WERI-Rb-1 (cell line): ENCODE measurements at places on chromosomes 1 and 21.
A peak's percentile ranks its signal among the peaks of the same experiment; 100 is the strongest.

- DNase-seq = peak; percentile 79
Measured at GRCh38 chr1:205543351-205544301, 39.2 kb downstream of the CDK18 start.

DNA sequence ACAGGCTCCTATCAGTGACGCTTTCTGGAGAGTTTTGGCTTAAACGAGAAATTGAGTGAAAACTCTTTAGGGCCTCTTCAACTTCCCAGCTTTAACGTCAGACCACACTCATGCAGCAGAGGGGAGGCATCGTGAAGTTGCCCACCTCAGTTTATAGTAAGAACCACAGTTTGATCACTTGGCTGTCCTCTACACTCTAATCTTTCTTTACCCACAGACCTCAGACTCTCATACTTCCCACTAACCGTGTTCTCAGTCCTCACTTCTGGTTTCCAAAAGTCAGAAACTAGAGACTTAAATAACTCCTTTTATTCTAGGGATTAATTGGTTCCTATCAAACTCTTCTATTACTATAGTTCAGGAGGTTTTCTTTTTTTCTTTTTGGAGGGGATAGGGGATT, 302.2 kb downstream of the NTNG1 start:
- no peak for DNase-seq

DNA sequence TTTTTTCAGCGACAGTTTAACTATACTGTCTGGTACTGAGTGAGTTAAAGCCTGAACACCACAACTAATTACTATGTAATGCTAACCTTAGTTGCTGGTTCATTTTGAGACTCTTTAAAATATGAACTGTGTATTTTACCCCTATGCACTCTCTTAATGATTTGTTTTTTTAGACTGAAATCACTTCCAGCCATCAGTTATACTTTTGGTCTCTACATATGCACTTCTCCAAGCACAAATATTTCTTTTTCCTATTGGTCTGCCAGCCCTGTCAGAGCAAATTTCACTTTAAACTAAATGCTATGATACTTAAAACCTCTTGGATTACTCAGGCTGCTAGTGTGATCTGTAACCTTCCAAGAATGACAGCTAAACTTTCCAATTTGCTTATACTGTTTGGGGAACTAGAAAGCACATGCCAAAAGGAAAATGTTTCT, 38.1 kb upstream of the SCYL3 start:
- DNase-seq = no peak

DNA sequence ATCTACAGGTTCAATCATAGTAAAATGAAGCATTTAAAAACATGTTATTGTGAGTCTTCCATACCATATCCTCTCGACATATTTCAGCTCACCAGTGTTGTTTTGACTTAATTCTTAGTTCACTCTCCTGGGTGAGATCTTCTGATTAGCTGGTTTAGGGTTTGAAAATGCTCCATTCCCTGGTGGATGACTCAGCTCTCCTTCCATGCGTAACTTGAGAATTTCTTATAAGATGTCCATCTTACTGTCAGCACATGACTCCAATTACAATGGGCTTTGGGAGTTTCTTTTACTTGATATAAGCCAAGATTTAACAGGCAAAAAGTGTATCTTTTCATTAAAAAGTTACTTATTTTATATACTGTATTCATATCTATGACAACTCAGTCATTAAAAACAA, 476.5 kb downstream of the BRINP3 start:
- DNase-seq = no peak

DNA sequence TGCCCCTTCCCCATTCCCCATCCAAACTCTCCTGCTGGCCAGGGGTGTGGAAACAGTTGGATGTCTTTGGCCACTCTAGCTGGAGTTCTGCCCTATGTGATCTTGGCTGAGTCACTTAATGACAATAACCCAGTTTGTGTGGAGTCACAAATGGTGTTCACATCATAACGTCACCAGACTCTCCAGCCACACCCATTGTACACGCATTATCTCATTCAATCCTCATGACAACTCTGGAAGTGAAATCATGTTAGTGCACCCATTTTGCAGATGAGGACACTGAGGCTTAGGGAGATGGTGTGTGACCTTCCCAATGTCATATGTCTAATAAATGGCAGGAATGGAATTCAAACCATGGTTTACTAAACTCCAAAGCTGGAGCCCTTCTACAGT, 1.2 kb upstream of the CDA start:
- DNase-seq = no peak

DNA sequence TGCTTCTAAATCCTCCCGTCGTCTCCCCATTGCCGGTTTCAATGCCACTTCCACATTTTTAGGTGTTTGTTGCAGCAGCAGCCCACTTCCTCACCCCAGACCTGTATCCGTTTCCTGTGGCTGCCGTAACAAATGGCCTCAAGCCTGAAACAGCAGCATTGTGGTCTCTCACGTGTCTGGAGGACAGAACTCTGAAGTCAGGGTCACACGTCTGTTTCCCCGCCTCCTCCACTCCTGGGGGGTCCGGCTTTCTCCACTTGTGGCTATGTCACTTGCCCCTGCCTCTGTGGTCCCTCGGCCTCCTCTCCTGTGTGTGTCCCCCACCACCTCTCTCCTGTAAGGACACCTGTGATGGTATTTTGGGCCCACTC, 21.8 kb downstream of the TRPM2 start:
- no peak for DNase-seq

GRCh38 chr21:29219165-29219770, 79.5 kb upstream of the BACH1 start:
- DNase-seq = no peak

DNA sequence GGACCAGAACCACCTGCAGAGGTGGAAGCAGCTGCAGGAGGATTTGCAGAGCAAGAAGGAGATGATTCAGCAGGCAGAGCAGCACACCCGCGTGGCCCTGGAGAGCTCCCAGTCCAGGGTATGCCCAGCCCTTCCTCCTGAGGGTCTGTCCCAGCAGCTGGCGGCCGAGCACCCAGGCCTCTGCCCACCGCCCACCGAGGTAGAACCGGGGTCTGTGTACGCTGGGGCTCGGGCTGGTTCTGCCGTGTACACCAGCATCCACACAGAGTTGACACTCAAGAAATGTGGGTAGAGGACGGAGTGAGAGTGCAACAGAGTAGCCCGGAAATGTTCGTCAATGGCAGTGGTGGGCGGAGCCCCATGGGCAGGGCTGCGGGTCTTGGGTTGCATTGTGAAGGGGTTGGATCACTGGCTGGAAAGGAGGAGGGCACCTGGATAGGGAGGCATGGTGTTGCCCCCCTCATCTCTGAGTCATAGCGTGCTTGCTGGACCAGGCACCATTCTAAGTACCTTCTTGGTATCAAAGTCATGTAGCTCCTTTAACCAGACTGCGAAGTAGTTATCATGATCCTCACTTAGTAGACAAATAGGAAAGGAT, 5.1 kb upstream of the SMIM1 start:
- no peak for DNase-seq

- no peak for DNase-seq
Measured at GRCh38 chr1:214862421-214862820, 220.1 kb upstream of the KCNK2 start.

DNA sequence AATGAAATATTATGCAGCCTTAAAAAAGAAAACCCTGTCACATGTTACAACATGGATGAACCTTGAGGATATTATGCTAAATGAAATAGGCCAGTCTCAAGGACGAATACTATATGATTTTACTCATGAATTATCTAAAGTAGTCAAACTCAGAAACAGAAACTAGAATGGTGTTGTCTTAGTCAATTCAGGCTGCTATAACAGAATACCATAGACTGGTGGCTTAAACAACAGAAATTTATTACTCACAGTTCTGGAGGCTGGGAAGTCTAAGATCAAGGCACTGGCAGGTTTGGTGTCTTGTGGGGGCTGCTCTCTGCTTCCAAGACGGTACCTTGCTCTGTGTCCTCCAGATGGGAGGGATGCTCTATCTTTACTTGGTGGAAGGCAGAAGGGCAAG, 113.8 kb upstream of the DNAH14 start:
- no peak for DNase-seq

DNA sequence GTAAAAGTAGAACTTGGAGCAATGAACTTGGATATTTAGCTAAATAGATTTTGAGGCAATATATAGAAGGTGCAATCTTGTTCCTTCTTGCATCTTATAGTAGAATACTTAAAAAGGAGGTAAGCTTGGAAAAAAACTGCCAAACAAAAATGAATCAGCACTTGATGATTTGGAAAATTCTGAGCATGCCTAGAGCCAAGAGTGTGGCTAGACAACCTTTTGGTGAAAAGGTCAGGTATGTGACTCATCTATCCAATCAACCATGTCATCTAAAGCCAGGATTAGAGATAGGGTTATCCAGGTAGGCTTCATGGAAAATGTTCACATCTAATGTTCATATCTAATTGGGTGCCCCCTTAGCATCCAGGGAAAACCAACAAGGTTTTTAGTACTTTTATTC, 515.0 kb downstream of the COL11A1 start:
- DNase-seq = no peak

DNA sequence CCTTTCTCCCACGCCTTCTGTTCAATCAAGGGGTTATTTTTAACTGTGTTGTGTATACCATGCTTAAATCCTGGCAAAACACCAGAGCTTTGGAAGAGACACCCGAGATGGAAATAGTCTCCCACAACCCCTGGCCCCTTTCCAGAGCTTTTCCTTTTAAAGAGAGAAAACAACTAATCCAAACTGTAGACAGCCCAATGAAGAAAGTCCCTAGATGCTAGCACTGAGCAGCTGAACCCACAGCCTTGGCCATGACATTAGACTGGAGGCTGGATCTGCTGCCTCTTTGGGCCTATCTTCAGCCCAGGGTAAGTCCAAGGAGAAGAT, 64.9 kb upstream of the ARTN start:
- no peak for DNase-seq

DNA sequence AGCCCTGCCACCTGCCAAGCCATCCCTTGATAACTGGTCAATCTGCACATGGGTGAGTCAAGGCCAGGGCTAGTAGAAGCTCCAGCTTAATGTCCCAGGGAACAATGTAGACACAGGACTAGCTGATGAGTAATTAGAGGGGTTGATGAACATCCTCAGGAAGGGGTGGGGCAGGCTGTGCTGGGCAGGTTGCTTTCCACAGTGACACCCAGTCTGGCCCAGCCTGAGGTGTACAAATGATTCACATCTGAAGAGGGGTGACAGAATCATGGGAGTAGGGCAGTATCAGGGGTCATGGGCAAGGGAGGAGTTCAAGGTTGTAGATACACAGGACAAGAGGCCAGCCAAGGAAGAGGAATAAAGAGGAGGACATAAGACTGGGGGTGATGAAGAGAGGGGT, 4.3 kb downstream of the LPAR3 start:
- DNase-seq = no peak
